ENCODE measurements at places on chromosomes 7 and 10.
A peak's percentile ranks its signal among the peaks of the same experiment; 100 is the strongest.

DNA sequence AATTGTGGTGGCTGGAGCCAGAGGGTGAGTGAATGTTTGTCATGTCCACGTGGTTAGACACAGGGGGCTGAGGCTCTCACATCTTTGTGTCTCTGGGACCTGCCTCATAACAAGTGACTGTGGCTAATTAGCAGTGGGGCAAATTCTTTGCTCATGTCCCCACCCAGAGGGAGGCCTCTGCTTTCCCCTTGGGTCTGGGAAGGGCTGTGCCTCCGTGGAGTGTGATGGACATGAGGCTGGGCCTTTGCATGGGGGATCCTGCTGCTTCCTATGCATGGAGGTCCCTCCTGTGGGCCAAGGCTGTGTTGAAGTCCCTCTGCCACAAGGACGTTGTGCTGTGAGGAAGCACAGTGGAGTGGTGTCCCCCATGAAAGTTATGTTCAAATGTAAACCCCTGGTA is 327.4 kb upstream of the SHH start:
- no peak overlapping the region for H3K4me3 ChIP-seq
- H3K36me3 ChIP-seq: no peaks in the 10 kb centered on the region
- H3K4me1 ChIP-seq: no peaks in the 10 kb centered on the region
- H3K27ac ChIP-seq: no peak overlapping the region
- no peaks in the 10 kb centered on the region for H3K27me3 ChIP-seq
- no peak for DNase-seq

GRCh38 chr7:112887976-112888375 is 97.8 kb upstream of the TMEM168 start:
- DNase-seq: no peak
- H3K27ac ChIP-seq: no peak overlapping the region
- peaks cover 9% of the 10 kb centered on the region for H3K4me1 ChIP-seq
- H3K4me3 ChIP-seq: no peak overlapping the region
- no peaks in the 10 kb centered on the region for H3K27me3 ChIP-seq
- H3K36me3 ChIP-seq: peaks cover 19% of the 10 kb centered on the region

- no peaks in the 10 kb centered on the region for H3K36me3 ChIP-seq
- H3K27me3 ChIP-seq: 0 out of 2 replicates have a peak, but pooled peaks cover 7% of the 10 kb centered on the region
- no peaks in the 10 kb centered on the region for H3K4me1 ChIP-seq
- no peak overlapping the region for H3K4me3 ChIP-seq
- no peak for DNase-seq
These were observed 76.0 kb upstream of the RET start for GRCh38 chr10:43000651-43001426.

- H3K4me3 ChIP-seq: no peak overlapping the region
- DNase-seq: no peak
- H3K27ac ChIP-seq: no peak overlapping the region
- no peaks in the 10 kb centered on the region for H3K36me3 ChIP-seq
These were observed 36.9 kb upstream of the KMT2E start for GRCh38 chr7:104976966-104977636.

DNA sequence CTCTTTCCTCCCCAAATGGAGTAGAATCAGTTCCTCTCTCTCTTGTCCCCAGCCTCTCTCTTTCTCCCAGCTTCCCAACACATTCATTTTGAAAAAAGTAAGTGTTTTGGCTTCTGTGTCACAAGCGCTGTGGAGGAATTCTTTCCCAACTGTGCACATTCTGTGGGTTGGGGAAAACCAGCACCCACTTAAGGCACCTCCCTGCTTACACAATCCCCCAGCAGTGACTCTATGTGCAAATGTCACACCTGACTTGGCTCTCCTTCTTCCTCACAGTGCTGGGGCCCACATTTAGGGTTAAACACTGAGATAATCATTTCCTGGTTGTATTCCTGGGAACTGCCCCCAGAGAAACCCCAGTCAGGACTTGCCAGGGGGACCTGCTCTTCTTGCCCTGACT is 358.1 kb upstream of the ZNF32 start:
- DNase-seq: peak; percentile 17
- no peaks in the 10 kb centered on the region for H3K4me1 ChIP-seq
- no peak overlapping the region for H3K27ac ChIP-seq
- H3K4me3 ChIP-seq: no peak overlapping the region
- no peaks in the 10 kb centered on the region for H3K36me3 ChIP-seq

DNA sequence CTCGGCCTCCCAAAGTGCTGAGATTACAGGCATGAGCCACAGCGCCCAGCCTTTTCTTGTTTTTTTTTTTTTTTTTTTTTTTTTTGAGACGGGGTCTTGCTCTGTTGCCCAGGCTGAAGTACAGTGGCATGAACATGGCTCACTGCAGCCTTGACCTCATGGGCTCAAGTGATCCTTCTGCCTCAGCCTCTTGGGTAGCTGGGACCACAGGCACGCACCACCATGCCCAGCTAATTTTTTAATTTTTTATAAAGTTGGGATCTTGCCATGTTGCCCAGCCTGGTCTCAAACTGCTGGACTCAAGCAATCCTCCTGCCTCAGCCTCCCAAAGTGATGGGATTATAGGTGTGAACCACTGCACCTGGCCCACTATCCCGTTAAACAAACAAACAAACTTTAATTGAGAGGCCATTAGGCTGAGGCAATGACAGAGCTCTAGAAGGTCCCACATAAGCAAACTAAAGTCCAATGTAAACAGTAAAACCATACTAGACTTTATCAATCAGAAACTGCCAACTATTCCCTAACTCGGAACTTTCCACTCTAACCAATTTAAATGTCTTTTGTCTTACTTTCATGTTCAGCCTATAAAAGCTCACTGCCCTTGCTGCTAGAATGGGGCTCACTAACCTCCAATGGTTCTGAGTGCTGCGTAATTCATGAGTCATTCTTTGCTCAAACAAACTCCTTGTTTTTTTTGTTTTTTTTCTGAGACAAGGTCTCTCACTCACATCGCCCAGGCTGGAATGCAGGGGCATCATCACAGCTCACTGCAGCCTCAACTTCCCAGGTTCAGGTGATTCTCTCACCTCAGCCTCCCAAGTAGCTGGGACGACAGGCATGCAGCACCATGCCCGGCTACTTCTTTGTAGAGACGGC is 1.9 kb downstream of the DHX32 start:
- H3K27ac ChIP-seq: peak overlapping the region; percentile 51
- DNase-seq: peak; percentile 91
- H3K4me3 ChIP-seq: no peak overlapping the region
- H3K4me1 ChIP-seq: peaks cover 9% of the 10 kb centered on the region
- H3K36me3 ChIP-seq: peaks cover 14% of the 10 kb centered on the region
- no peaks in the 10 kb centered on the region for H3K27me3 ChIP-seq

DNA sequence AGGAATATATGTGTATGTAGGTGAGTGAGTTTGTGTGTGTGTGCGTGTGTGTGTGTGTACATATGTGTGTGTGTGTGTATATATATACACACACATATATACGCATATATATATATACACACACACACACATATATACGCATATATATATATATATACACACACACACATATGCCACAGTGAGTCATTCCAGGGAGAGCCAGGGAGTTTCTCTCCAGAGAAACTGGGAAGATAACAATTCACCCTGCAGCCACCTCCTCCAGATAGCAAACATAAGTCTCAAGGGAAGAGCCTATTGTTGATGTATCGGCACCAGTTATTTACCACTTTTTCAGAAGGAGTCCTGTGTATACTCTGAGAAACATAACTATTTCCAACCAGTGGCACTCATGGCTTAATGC is 102.3 kb upstream of the STK17A start:
- peaks cover 12% of the 10 kb centered on the region for H3K4me1 ChIP-seq
- no peak for DNase-seq
- H3K27me3 ChIP-seq: no peaks in the 10 kb centered on the region
- H3K36me3 ChIP-seq: no peaks in the 10 kb centered on the region
- H3K27ac ChIP-seq: no peak overlapping the region

DNA sequence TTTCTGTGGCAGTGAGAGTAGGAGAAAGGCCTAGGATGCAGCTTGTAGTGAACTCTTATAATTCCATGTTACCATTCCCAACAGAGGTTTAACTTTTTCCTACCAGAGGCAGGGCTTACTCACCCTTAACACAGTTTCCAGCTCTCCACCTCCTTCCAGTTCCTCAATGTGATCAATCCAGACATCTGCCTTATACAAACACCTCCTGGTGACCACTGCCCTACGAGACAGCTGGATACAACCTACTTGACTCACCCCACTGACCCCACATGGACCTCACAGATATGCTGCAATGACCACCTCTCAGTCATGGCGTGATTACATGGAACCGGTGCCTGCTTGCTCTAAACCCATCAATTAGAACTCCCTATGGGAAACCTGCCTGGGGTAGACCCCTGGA is 326.5 kb downstream of the TNS3 start:
- 0 out of 2 replicates have a peak, but pooled peaks cover 8% of the 10 kb centered on the region for H3K4me1 ChIP-seq
- H3K4me3 ChIP-seq: no peak overlapping the region

GRCh38 chr7:55474944-55475854 is 97.1 kb downstream of the VOPP1 start:
- H3K36me3 ChIP-seq: no peaks in the 10 kb centered on the region
- H3K27ac ChIP-seq: no peak overlapping the region
- H3K27me3 ChIP-seq: no peaks in the 10 kb centered on the region
- no peak overlapping the region for H3K4me3 ChIP-seq

GRCh38 chr7:101733713-101734475 is 83.5 kb upstream of the CUX1 start:
- no peaks in the 10 kb centered on the region for H3K36me3 ChIP-seq
- H3K27ac ChIP-seq: 0 out of 2 replicates have a peak overlapping the region, but pooled peaks have one; percentile 3
- H3K27me3 ChIP-seq: 0 out of 2 replicates have a peak, but pooled peaks cover 4% of the 10 kb centered on the region
- H3K4me1 ChIP-seq: peaks cover 3% of the 10 kb centered on the region
- H3K4me3 ChIP-seq: peak overlapping the region; percentile 50

GRCh38 chr10:23081891-23082290 is 13.5 kb upstream of the MSRB2 start:
- peak; percentile 32 for DNase-seq
- no peaks in the 10 kb centered on the region for H3K36me3 ChIP-seq
- H3K27ac ChIP-seq: no peak overlapping the region
- H3K4me1 ChIP-seq: peaks cover 4% of the 10 kb centered on the region
- no peak overlapping the region for H3K4me3 ChIP-seq

- H3K27me3 ChIP-seq: no peaks in the 10 kb centered on the region
- no peak for DNase-seq
- H3K4me3 ChIP-seq: no peak overlapping the region
- no peaks in the 10 kb centered on the region for H3K36me3 ChIP-seq
These were observed 905.2 kb upstream of the ZNF722 start for GRCh38 chr7:63093481-63093880.

- H3K4me3 ChIP-seq: peak overlapping the region; percentile 95
- H3K27ac ChIP-seq: peak overlapping the region; percentile 97
- peak; percentile 99 for DNase-seq
- no peaks in the 10 kb centered on the region for H3K27me3 ChIP-seq
These were observed 172.6 kb upstream of the TNRC18 start for GRCh38 chr7:5596046-5596895.

GRCh38 chr10:70455213-70455630 is 13.7 kb upstream of the NODAL start:
- no peaks in the 10 kb centered on the region for H3K4me1 ChIP-seq
- DNase-seq: no peak

- peak overlapping the region; percentile 80 for H3K27ac ChIP-seq
- DNase-seq: peak; percentile 81
- peak overlapping the region; percentile 60 for H3K4me3 ChIP-seq
These were observed 47.5 kb downstream of the GNA12 start for GRCh38 chr7:2796358-2797352.

DNA sequence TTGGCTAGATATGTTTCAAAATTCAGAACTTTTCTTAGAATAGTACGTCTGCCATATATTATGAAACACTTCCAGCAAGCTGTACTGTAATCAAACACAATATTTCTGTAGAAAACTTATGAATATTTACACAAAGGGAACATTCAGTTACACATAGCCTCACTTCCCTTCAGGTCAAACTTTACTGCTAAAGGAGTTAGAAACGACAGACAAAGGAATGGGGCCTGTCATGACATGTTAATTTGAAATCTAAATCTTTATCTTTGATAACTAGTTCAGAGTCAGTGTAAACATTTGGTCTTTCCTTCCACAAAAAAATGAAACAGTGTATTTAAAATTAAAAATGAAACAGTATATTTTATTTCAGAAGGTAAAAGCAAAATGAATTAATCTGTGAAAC is 1.0 kb upstream of the CROT start:
- H3K36me3 ChIP-seq: no peaks in the 10 kb centered on the region
- DNase-seq: no peak
- no peaks in the 10 kb centered on the region for H3K27me3 ChIP-seq
- H3K27ac ChIP-seq: peak overlapping the region; percentile 61
- H3K4me3 ChIP-seq: peak overlapping the region; percentile 83

DNA sequence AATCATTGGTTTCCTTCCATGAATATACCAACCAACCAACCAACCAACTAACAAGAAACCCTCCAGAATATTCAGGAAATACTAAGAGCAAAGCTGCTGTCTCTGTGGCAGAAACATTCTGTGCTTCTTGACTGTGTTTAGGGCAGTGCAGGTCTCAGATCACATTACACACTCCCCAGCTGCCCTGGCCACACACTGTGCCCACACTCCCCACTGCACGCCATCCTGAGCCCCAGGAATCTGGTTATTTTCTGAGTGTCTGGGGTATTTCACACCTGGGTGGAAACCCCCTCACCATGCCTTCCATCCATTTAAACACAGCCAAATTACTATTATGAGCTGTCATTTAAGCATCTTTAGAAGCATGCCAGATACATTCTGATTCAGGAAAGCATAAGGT is 183.7 kb upstream of the ANK3 start:
- DNase-seq: peak; percentile 3
- H3K27me3 ChIP-seq: no peaks in the 10 kb centered on the region
- no peaks in the 10 kb centered on the region for H3K36me3 ChIP-seq
- peaks cover 6% of the 10 kb centered on the region for H3K4me1 ChIP-seq
- no peak overlapping the region for H3K27ac ChIP-seq

DNA sequence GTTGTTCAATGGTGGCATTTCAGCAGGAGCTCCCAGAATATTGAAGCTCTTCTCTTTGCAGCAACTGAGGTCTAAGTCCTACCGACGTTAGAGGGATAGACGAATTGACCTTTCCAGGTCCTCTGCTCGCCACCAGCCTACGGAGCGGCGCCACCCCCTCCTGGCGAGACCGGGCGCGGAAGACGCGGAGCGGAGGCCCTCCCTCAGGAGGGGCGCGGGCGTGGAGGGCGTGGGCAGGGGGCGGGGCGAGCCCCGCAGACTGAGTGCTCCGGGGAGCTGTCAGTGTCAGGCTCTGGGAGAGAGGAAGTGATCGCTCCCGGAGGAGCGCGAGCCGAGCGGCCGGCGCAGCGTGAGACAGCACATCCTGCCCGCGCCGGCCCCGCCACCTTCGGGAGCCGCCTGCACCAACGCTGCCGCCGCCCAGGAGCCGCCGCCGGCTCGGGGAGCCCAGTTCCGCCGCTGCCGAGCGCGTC is at the start of gene DYNC1I1:
TSS of gene DYNC1I1 (plus strand) at position 257 of the 473 bp plus-strand sequence. CDS start 32,176 bp downstream, outside the sequence.
- H3K36me3 ChIP-seq: no peaks in the 10 kb centered on the region
- peak; percentile 77 for DNase-seq
- peak within 1 kb of the TSS; percentile 78 for H3K4me3 ChIP-seq
- H3K4me1 ChIP-seq: no peaks in the 10 kb centered on the region

All from GM23248 (cell line).